Activated CD4-positive, alpha-beta memory T cell treated with anti-CD3 and anti-CD28 coated beads, Interleukin-2, amount 10 ng/mL, durations not matched to agents 7 days and 5 days (primary cell): ENCODE measurements at places on chromosomes 3 and 15. TPM values are rescaled to one million over a fixed set of nuclear protein-coding genes. Genes with fewer than 3 reads are reported as not detected.

Gene UBA7
- total RNA-seq = 179 TPM

Gene KCNMB3
- 0.60 TPM for total RNA-seq

GRCh38 chr3:178435575-178435974 lies 100.7 kb upstream of the KCNMB2 start:
- H3K27me3 ChIP-seq = peaks cover 2% of the 10 kb centered on the region
- H3K27ac ChIP-seq = no peak overlapping the region
- H3K4me1 ChIP-seq = no peaks in the 10 kb centered on the region
- no peaks in the 10 kb centered on the region for H3K36me3 ChIP-seq

DNA sequence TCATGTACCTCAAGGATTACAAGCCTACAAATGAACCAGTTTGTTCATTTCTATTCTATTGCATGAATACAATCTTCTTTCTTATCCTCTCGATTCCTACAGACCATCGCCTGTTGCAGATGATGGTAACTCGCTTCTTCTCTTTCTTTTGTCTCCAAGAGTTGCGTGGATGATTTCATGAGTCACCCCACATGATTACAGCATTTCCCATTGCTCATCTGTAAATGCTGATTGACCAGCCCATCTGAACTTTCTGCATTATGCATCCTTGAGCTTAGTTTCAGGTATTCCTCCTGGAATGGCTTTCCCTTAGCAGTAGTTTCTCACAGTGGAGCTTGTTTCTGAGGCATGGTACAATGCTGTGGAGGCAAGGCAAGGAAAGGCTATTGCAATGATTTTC lies 109.6 kb upstream of the TOPAZ1 start:
- no peak overlapping the region for H3K4me3 ChIP-seq
- H3K4me1 ChIP-seq = peaks cover 13% of the 10 kb centered on the region
- DNase-seq = no peak

DNA sequence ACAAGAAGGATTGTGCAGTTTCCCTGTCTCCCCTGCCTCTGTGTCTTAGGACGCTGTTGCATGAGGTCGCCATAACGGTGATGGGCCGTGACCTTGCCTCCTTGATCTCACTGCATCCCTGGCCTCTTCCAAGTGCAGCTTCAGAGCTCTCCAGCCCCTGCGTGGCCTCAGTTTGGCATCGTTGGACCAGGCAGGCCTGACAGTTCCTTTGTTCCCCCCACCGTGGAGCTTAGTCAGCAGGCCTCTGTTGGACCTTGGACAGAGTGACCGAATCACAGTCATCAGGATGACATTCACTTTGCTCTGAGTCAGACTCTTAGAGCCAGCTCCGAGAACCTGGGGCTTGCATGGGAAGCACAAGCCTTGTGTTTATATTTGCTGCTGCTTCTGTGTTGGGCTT lies 139.4 kb downstream of the OPA1 start:
- H3K27me3 ChIP-seq = peaks cover 6% of the 10 kb centered on the region
- H3K4me1 ChIP-seq = no peaks in the 10 kb centered on the region
- H3K27ac ChIP-seq = no peak overlapping the region

Gene SLC28A2
- total RNA-seq = not detected

GRCh38 chr15:53102483-53102882 lies 312.3 kb upstream of the ONECUT1 start:
- H3K27me3 ChIP-seq = no peaks in the 10 kb centered on the region
- no peak overlapping the region for H3K4me3 ChIP-seq
- no peaks in the 10 kb centered on the region for H3K4me1 ChIP-seq
- DNase-seq = no peak
- H3K36me3 ChIP-seq = no peaks in the 10 kb centered on the region

DNA sequence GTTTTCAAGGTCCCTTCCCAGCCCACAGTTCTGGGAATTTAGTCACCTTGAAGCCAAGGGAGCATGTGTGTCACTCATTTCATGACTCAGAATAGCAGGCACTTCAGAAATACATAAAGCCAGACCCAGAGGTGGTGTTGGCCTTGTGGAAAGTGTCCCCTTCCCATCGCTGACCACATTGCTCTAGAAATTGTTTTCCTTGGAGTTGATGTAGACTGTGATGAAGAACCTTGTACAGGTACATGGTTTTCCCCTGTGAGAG lies 158.8 kb downstream of the SLCO3A1 start:
- no peaks in the 10 kb centered on the region for H3K36me3 ChIP-seq
- H3K27ac ChIP-seq = no peak overlapping the region
- no peaks in the 10 kb centered on the region for H3K27me3 ChIP-seq
- H3K4me1 ChIP-seq = peaks cover 45% of the 10 kb centered on the region
- no peak for DNase-seq
- H3K4me3 ChIP-seq = no peak overlapping the region

Gene ARNT2
- total RNA-seq = not detected

- peaks cover 4% of the 10 kb centered on the region for H3K36me3 ChIP-seq
- no peak overlapping the region for H3K27ac ChIP-seq
- peaks cover 21% of the 10 kb centered on the region for H3K27me3 ChIP-seq
- H3K4me3 ChIP-seq = no peak overlapping the region
- H3K4me1 ChIP-seq = peaks cover 7% of the 10 kb centered on the region
Observed at GRCh38 chr3:50264383-50264963, 4.5 kb upstream of the SEMA3B start.

DNA sequence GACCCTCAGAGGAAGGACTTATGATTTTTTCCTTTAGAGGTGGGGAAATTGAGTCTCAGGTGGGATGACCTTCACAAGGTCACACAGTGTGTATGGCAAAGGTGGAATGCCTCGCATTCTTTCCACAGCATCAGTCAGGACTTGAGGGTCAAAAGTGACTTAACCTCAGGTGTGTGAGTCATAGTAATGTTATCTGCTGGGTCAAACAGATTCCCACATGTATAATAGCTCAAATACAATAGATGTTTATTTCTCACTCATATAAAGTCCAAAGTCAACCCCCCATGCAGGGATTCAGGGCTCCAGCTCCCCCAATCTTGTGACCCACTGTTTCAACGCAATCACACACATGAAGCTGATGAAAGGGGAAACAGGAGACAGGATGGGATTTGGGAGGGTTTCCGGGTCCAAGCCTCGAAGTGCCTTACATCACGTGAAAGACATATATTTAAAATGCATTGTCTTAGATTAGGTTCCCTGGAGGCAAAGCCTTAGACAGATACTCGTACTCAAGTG lies 34.0 kb upstream of the CCDC174 start:
- no peak for DNase-seq
- peaks cover 8% of the 10 kb centered on the region for H3K4me1 ChIP-seq
- no peak overlapping the region for H3K27ac ChIP-seq
- H3K27me3 ChIP-seq = peaks cover 28% of the 10 kb centered on the region
- H3K36me3 ChIP-seq = no peaks in the 10 kb centered on the region

- DNase-seq = no peak
- H3K4me3 ChIP-seq = no peak overlapping the region
- no peaks in the 10 kb centered on the region for H3K36me3 ChIP-seq
- no peaks in the 10 kb centered on the region for H3K27me3 ChIP-seq
- no peak overlapping the region for H3K27ac ChIP-seq
Observed at GRCh38 chr3:122824465-122825381, 29.9 kb downstream of the SLC49A4 start.

DNA sequence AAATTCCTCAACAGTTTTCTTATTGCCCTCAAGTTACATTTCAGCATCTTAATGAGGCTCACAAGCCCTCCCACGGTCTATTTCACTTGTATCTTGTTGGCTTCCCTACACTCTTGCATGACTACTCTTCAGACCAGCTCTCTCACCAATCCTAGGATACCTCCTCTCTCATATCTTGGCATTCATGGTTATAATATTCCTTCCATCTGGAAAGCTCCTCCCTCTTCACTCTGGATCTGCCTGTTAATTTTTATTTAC lies 8.5 kb upstream of the CCDC80 start:
- no peak for DNase-seq
- no peak overlapping the region for H3K27ac ChIP-seq
- H3K27me3 ChIP-seq = no peaks in the 10 kb centered on the region
